ENCODE measurements at places on chromosomes 12 and 14. TPM values are rescaled to one million over a fixed set of nuclear protein-coding genes. Genes with fewer than 3 reads are reported as not detected.
A peak's percentile ranks its signal among the peaks of the same experiment; 100 is the strongest.

- no peak for DNase-seq
These were observed 379.0 kb downstream of the CCER1 start for GRCh38 chr12:90575995-90576394.

DNA sequence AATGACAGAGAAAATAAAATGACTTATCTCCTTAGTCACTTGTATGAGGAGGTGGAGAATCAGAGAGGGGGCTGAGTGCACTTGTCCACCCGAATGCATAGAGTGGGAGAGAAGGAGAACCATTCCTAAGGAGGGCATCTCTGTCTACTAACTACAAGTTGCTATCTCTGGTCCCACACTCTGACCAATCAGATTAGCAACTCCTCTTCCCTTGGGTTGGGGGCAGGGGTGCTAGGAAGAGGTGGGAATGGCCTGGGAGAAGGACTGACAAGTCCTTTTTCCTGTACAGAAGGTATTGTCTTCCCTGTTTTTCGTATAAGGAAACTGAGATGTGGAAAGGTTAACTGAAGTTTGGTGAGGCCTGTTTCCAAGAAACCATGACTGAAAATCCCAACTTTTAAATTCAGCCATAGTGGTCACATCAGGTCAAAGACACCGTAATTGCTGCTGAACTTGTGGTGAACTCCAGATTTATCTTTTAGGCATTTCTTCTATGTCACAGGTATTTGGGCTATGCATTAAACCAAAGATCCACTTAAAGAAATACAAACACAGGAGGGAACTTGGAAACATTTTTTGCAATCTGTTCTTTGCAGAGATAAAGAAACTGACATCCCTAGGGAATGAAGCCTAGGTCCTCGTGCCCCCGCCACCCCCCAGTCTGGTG lies 207.8 kb downstream of the CRADD start:
- peak; percentile 42 for DNase-seq

- peak; percentile 69 for DNase-seq
These were observed 8.4 kb upstream of the PGF start for GRCh38 chr14:74963705-74964271.

Gene DTX1
- not detected for total RNA-seq

Measured in HFFc6 (cell line).